ENCODE measurements at places on chromosomes 7 and 10.
A peak's percentile ranks its signal among the peaks of the same experiment; 100 is the strongest.

DNA sequence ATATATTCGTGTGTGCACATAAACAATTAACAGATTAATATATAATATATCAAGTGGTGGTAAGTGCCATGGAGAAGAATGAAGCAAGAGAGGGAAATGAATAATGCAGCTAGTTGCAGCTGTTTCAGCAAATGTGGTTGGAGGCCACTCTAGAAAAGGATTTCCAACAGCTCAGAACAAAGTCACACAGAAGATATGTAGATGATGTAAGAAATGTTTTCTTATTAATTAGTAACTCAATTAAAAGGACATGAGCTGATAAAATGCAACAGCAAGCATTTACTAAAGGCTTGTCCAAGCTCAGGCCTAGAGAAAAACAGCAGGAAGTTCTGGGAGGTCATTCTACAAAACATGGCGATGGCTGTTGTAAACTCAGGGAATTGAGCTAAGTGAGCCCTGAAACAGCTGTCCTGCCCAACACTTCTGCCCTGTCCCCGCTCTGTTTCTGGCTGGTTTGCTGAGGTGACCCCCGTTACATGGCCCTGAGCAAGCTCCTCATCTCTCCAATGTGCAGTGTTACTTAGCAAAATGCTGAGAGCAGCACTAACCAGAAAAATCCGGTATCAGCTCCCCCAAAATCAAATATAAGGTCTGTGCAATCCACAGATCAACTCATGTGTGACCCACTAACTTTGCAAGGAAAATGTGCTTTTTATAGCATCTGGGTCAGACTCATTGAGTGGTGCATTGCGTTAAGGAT is 23.4 kb upstream of the C10orf67 start:
- no peak for DNase-seq

DNA sequence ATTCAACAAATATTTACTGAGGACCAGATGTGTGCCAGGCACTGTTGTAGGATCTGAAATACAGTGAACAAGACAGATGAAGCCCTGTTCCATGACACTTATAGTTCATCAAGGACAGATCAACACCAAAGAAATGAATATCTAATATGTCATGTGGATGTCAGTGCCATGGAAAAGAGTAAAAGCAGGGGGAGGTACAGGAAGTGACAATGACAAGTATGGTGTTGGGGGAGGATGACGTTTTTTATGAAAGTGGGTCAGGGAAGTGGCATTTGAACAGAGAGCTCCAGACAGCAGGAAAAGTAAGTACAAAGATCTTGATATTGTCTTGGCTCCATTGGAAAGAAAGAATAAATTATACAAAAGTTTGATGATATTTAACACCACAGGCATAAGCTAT is 7.0 kb upstream of the SFMBT2 start:
- DNase-seq: no peak

DNA sequence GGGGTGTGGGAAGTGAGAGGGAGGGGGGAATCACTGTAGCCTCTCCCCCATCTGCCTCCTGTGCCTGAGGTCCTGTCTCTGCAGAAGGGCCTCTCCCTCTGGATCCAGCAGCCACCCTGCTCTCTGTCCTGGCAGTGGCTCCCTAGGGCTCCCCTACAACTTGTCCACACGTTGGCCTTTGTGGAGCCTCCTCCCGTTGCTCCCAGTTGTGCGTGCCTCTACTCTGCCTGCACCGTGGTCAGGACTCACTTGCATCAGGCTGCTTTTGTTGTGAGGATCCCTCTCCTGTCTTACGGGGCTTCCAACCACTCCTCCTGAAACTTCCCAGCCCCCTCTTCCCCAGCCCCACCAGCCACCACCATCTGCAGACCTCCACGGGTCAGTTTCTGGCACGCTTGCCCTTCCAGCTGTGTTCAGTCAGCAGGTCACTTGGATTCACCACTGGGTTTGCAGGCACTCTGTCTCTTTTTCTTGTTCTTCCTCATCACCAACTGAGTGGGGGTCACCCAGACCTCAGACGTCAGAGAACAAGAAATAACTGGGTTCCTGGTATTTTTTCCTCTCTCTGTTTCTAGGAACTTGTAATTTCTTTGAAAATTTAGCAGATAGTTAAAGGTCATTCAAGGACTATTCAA is 62.3 kb downstream of the RAMP3 start:
- no peak for DNase-seq

- DNase-seq: no peak
Measured at GRCh38 chr7:83178066-83178465, 15.4 kb upstream of the PCLO start.

DNA sequence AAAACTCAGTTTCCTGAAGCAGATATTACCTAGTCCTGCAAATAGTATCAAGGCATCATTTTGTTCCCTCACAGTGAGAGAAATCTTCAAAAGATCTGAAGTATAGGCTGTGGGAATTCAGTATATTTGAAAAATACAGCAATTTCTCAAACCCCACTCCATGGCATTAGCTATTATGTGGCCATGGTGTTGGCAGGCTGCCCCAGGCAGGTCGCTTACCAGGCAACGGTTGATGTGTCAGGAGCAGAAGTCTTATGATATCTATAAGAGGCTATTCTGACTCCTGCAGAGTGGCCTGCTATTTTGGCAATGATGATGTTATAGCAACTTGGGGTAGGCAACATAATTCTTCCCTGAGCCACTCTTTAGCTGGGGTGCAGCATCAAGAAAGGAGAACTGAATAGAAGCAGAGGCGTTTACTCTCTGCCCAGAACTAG is 187.9 kb downstream of the PLXDC2 start:
- DNase-seq: no peak

DNA sequence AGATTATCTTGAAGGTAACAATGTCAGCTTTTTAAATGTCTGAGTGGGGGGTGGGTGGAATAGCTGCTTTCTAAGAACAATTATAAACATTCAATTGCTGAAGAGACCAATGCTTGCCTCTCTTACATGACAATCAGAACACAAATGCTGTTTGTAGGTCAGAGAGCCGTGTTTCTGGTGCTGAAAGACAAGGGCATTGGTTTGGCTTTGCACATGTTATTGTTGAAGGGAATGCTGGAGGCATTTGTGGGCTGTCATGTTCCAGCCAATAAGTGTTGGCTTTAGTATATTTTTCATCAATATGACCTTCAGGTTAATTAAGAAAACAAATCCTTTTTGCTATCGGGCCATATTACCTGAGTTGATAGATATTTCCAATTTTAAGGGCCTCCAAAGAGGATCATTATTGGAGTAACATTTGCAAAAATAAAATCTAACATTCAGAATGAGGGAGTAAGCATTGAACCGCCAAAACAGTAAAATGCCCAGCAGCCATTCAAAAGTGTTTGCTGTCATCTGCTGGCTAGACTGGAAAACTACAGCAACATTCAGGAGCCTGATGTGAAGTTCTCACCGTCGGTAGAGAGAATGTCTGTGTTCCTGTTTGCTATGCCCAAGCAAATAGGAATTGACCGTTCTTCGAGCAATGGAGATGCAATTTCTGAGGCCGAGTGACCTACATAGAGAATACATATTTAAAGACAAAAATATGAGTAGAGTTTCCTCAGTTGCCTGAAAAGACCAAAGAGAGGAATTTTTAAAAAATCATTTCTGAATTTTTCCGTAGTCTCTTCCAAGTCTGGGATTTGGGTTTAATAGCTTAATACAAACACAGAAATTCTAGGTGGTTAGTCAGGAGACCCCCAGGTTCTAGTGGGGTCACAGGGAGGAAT is 118.9 kb downstream of the APBB1IP start:
- no peak for DNase-seq

GRCh38 chr7:79308192-79308591 is 145.3 kb downstream of the MAGI2 start:
- no peak for DNase-seq

- no peak for DNase-seq
Measured at GRCh38 chr10:3825862-3826351, 40.9 kb upstream of the KLF6 start.

DNA sequence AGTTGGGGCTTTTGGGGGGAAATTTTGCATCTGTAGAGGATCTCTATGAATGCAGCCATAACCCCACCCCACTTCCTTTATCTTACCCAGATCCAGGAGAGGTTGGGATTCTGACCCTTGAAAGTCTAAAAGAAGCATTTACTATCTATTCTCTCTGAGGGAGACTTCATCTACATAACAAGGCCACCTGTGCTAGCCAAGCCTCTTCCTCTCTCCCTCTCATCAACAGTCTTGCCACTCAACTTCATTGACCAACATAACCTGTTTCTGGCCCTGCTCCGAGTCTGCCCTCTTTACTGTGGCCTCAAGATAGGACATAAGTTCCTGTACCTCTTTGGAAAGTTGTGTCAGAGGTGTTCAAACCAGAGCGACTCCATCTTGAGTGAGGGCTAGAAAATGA is 19.4 kb downstream of the TUBAL3 start:
- no peak for DNase-seq

DNA sequence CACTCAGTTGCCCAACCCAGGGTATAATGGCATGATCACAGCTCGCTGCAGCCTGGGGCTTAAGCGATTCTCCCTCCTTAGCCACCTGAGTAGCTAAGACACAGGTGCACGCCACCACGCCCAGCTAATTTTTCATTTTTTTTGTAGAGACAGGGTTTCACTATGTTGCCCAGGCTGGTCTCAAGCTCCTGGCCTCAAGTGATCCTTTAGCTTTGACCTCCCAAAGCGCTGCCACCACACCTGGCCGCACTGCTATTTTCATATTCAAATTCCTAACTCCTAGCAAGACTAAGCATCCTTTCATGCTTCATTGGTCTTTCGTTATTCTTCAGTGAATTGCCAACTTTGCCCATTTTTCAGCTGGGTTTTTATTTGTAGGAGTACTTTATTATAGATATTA is 30.4 kb upstream of the DAGLB start:
- DNase-seq: no peak

GRCh38 chr10:72088889-72089575 is 681 bp upstream of the SPOCK2 start:
- DNase-seq: peak; percentile 42

DNA sequence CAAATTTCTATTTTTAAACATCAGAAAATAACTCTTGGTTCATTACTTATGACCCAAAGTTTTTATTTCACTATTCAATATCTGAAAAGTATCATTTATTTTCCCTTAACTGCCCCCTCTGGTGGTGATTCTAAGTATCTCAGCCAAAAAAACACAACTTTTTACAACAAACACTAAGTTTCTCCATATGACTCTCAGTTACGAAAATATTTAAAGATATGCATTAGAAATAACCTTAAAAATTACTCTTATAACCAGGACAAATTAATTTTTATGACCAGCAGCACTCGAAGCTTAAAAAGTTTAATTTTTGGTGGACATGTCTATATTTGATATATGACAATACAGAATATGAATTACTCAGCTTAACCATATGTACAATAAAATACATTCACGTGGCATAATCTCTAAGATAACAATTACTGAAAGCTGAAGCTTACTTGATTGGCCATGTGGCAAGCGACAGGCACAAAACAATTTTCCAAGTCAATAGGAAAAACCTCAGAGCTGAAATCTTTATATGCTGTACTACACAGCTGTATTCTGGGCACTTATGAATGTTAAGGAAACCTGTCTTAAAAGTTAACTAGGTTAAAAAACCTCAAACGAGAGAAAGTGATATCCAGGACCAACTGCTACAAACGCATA is 2.3 kb downstream of the HNRNPA2B1 start:
- peak; percentile 56 for DNase-seq

DNA sequence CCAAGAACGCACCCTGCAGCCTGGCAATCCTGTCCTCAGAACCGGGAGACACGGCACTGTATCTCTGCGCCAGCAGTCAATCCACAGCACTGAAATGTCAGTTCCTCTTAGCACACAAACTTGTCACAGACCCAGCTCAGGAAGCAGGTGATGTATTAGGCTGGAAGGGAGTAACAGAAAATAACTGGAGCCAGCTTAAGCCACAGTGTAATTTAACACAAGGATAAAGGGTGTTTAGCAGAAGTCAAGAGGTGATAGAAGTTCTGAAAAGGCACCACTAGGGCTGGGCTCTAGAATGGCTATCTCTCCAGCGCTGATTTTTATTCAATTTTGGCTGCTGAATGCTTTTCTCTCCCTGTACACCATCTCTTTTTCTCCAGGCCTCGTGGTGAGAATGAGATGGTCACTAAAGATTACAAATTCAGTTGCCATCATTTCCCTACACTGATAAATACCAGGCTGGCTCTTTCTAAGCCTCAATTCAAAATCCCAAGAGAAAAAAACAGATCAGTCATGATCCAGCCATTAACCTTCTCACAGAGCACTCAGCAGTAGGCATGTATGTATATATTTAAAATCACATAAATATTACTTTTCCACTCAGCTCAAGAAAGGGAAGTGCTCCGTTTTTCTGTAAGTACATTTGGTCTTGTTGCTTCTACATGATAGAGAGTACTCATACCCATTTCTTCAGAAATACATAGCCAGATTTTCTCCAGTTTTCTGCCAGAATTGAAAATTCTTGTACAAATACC is 102.7 kb upstream of the PRSS1 start:
- DNase-seq: no peak

DNA sequence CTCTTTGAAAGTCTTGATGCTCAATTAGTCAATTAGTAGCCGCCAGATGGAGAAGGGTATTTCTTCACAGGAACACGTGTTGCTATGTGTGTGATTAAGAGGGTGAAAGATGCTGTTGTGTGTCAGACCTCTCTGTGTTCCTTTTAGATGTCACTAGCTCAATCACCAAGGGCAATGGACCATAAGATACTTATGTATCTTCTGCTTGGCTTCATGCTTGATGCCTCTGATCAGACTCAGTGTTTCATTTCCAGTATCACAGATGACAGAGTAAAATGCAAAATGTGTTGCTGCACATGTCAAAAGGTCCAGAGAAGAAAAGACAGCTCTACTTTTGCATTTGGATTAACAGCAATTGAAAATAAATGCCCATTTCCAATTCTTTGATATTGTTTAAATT is 865.9 kb downstream of the CNTNAP2 start:
- peak; percentile 18 for DNase-seq

DNA sequence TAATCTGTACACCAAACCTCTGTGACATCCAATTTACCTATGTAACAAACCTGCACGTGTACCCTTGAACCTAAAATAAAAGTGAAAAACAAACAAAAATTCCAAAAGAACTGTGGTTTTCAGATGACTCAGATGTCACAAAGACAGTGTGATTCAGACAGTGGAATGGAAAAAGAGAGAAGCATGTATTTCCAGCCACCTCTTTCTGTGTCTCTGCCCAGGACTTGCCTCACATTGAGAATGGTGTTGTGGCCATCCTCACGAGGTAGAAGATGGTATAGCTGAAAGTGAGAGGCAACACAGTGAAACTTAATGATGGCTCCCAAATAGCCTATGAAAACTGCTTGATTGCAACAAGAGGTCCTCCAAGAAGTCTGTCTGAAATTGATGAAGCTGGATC is 78.0 kb downstream of the ARL5B start:
- no peak for DNase-seq

- no peak for DNase-seq
Measured at GRCh38 chr7:1618475-1618874, 48.6 kb upstream of the PSMG3 start.

- DNase-seq: no peak
Measured at GRCh38 chr10:127462643-127463295, 86.3 kb upstream of the NPS start.

- DNase-seq: no peak
Measured at GRCh38 chr7:15682751-15683245, 3.7 kb downstream of the MEOX2 start.

Data from NCI-H1694 treated with DMSO at 0.1 percent for 48 hours (cell line).